Foreskin melanocyte (primary cell): ENCODE measurements at places on chromosomes 1 and 21.

DNA sequence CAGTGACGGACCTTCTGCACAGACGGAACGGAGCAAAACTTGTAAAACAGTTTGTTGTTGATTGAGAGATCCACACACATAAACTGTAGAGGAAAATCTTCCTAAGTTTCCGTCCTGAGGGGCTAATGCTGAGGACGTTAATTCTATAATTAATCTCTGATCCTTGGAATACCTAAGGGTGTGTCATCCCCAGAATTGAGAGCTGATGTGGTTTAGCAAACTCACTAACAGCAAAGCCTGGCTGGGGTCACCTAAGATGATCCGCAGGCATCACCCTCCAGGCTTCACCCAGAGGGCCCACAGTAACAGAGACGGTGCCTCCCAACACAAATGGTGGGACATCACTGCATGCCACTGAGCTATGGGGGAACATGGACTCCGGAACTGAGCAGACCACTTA is 97.5 kb downstream of the SMYD2 start:
- no peak for DNase-seq

DNA sequence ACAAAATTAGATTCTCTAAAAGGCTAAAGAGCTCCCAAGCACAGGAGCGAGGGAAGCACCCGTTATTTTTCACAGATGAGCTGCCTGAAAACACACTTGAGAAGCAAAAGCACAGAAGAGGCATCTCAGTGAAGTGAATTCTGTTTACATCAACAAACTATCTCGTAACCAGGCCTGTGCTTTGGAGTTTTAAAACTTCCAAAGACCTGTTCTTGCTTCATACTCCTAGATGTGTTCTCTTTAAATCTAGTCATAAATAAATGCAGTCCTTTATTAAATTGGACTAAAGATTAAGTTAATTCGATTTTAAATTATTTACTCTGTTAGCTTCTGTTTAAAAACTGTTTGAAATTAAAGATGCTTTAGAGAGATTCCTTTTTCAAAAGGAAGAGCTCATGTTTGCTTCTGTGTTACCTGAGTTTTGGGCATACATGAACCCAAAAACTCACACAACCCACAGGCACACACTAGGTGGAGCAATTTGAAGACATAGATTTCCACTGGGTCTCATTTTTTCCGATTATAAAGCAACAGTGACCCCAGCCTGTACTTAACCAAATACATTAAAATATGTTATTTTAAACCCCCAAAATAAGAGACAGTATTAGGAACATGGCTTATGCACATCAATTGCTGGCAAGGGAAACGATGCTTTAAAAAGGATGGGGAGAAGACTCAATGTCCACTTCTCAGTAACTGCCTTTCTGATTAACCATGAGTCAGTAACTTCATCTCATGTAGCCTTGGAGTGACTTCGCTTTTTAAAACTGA is 648.2 kb downstream of the SMYD3 start:
- no peak for DNase-seq

DNA sequence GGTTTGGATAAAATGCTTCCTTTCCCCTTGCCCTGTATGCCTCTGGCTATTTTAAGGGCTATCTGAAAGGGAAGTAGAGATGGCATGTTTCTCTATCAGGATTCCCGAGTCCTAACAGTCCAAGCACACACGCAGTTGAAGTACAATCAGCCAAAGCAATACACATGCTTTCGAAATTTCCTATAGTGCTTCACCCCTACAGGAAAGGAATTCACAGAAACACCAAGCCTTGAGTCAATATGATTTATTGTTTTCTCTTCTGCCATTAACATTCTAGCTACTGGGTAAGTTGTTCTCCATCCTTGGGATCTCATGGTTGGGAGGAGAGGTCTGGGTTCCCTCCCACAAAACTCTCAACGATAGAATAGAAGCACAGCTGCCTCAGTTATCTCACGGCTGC is 8.7 kb downstream of the ITLN1 start:
- DNase-seq = no peak

GRCh38 chr1:116112388-116113140 is 1.4 kb downstream of the MAB21L3 start:
- DNase-seq = no peak

GRCh38 chr1:108140936-108141335 is 59.2 kb downstream of the SLC25A24 start:
- no peak for DNase-seq

DNA sequence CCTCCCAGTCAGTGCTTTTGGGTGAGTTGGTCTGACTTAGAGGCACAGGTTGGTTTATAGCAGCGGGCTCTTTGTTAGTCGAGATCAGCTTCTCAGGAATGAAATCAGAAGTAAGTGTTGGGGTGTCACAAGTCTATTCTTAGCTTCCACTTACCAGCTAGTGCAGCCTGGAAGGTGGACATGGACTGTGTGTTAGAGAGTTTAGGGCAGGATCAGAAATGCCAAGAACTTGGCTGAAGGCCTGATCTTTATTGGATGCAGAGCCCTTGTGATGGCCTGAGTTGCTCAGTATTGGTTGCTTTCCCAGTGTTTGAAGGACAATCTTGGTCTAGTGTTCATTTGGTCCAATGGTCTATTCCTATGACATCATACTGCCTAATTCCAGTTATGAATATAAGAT is 377.0 kb upstream of the USP24 start:
- DNase-seq = no peak

DNA sequence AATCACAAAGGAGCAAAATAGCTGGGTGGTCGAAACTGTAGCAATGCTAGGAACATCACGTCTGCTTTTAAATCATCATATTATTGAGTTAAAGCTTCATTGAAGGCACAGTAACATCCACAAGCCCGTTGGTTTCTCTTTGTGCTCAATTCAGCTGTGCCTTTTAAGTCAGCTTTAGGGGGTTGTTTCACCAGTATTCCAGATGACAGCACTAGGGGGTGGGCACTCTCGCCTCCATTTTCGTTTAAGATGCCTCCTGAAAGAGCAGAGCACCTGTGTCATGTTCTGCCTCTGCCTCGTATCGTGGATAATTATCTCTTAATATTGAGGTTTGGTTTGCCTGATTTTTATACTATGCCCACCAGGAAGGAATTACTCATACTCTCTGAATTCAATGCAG is 139.8 kb upstream of the PTBP2 start:
- DNase-seq = no peak

DNA sequence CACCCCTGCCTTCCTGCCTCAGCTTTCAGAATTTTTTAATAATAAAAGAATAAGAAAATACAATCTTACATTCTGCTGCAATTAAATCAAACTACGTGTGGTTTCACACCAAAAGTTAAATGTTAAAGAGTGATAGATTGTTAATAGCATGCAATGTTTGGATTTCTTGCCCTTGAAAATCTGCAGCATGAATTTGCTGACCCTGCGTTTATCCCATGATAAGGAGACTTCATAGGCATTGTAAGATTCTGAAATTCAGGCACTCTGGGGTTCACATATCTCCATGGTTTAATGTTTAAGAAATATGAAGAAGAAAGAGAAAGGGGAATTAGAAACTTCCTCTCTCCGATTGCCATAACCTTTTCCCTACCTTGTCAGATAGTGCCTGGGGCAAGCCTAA is 1616.2 kb upstream of the B3GALT2 start:
- no peak for DNase-seq

- no peak for DNase-seq
Observed at GRCh38 chr1:93500275-93500674, 52.4 kb downstream of the FNBP1L start.

DNA sequence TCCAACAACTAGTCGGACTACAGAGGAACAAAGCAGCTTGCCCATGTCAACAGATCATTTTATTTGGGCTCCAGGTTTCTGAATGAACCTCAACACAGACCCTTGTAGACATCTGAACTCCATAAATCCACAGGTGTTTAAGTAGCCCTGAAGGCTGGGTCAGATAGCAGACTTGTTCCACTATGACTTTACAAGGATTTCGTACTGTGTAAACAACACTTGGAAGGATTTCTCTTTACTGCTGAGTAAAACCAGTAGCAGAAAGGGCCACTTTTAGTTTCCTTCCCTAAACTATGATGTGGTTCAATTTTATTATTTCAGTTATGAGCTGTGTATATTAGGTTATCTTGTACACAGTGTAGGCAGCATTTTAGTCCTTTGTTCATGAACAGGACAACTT is 316.4 kb upstream of the ADGRL2 start:
- DNase-seq = no peak

DNA sequence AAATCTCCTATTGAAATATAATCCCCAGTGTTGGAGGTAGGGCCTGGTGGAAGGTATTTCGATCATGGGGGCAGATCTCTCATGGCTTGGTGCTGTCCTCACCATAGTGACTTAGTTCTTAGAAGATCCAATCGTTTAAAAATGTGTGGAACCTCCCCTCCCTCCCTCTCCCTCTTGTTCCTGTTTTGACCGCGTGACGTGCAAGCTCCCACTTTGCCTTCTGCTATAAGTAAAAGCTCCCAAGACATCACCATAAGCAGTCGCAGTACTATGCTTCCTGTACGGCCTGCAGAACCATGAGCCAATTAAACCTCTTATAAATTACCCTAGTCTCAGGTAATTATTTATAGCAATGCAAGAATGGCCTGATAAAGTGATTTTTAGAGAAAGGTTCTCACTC is 10.9 kb upstream of the RGS2 start:
- no peak for DNase-seq

GRCh38 chr1:65605621-65606020 is 185.2 kb downstream of the LEPR start:
- peak; percentile 23 for DNase-seq

GRCh38 chr1:26739329-26739914 is 43.6 kb downstream of the ARID1A start:
- DNase-seq = no peak

DNA sequence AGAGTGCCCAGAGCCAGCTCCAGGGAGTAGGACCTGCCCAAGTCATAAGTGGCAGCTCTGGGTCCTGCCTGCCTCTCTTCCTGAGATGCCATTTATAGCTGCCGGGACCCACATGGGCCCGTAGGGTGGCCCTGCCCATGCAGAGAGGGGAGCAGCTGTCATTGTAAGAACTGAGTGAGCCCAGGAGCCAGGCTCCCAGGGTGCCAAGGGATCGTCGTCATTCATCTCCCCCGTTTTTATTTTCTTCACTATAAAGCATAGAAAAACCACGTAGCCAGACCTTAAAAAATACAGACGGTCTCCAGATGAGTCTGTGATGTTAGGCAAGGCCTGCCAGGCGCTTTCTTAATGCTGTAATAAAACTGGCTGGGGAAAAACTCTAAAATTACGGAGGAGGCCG is 90.7 kb downstream of the IGSF21 start:
- DNase-seq = no peak

GRCh38 chr1:119947468-119947867 is 51.2 kb upstream of the ADAM30 start:
- DNase-seq = no peak

DNA sequence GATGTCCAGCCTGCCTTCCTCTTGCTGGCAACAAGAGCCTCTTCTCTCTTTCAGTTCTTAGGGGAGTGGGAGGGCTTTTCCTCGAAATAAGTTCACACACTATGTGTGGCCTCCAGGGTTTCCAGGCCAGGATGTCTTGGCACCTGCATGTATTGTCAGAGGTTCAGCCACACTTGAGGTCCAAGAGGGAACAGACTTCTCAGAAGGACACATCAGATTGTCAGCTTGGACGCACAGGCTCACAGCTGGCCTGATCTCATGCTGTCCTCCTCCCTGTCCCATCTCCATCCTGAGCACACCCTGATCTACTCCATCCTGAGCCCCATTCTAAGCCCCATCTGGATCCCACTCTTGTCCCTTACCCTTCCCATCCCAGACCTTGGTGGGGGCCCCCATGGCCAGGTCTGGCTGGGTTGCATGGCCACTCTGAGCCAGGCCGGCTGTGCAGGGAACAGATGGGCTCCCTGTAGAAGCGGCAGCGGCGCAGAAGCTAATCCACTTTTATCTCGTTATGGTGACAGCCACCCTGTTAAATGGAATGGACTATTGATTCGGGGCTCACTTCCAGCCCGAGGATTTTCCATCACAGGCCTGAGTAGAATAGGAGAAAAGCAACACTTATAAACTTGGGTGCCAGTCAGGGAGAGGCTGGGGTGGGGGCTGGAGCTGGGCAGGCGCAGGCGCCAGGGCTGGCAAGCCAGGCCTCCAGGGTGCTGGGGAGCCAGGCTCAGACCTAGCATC is 85.1 kb upstream of the CSF3R start:
- DNase-seq = no peak

- DNase-seq = no peak
Observed at GRCh38 chr1:151504252-151504651, 6.9 kb upstream of the CGN start.

DNA sequence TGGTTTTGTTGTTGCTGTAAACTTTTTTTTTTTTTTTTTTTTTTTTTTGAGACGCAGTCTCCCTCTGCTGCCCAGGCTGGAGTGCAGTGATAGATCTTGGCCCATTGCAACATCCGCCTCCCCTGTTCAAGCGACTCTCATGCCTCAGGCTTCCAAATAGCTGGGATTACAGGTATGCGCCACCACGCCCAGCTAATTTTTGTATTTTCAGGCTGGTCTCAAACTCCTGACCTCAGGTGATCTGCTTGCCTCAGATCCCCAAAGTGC is 78.9 kb upstream of the SLC45A1 start:
- no peak for DNase-seq

- no peak for DNase-seq
Observed at GRCh38 chr1:4868521-4868920, 214.1 kb downstream of the AJAP1 start.

GRCh38 chr1:224502459-224503160 is 68.0 kb upstream of the WDR26 start:
- DNase-seq = peak; percentile 67

- DNase-seq = no peak
Observed at GRCh38 chr1:236612349-236612748, 8.0 kb upstream of the HEATR1 start.

DNA sequence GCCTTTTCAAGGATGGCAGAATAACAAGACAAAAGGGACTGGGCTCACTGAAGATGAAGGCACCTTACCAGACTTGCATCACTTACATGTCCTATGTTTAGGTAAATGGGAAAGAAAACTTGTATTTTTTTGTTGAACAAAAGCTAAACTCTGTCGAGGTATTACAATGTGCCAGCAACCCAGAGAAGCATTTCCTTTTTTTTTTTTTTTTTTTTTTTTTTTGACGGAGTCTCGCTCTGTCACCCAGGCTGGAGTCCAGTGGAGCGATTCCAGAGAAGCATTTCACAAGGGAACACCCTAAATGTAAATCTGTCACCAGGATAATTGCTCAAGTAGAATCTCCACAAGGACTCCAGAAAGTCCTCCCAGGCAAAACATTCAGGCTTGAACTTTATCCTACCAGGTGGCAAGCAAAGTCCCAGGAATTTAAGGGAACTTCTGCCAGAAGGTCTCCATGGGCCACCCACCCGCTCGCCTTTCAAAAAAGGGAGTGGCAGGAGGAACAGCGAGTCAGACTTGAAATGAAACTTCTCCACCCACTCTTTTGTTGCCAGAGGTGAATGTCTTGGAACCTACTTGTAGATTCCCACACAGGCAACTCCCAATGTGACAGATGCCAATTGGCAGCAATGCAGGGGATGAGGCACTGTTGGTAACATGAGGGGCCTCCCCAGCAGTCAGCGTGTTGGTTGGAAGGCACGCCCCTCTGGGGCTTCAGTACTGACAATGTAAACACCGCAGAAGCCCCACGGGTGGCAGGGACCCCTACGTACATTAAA is 125.0 kb downstream of the TIAM1 start:
- no peak for DNase-seq

GRCh38 chr1:169122976-169123375 is 16.5 kb downstream of the ATP1B1 start:
- no peak for DNase-seq

GRCh38 chr1:86713477-86713876 is 9.1 kb downstream of the SH3GLB1 start:
- no peak for DNase-seq

GRCh38 chr1:3690282-3691065 is 38.2 kb downstream of the TP73 start:
- no peak for DNase-seq
